ENCODE measurements at places on chromosomes 13 and 19.

DNA sequence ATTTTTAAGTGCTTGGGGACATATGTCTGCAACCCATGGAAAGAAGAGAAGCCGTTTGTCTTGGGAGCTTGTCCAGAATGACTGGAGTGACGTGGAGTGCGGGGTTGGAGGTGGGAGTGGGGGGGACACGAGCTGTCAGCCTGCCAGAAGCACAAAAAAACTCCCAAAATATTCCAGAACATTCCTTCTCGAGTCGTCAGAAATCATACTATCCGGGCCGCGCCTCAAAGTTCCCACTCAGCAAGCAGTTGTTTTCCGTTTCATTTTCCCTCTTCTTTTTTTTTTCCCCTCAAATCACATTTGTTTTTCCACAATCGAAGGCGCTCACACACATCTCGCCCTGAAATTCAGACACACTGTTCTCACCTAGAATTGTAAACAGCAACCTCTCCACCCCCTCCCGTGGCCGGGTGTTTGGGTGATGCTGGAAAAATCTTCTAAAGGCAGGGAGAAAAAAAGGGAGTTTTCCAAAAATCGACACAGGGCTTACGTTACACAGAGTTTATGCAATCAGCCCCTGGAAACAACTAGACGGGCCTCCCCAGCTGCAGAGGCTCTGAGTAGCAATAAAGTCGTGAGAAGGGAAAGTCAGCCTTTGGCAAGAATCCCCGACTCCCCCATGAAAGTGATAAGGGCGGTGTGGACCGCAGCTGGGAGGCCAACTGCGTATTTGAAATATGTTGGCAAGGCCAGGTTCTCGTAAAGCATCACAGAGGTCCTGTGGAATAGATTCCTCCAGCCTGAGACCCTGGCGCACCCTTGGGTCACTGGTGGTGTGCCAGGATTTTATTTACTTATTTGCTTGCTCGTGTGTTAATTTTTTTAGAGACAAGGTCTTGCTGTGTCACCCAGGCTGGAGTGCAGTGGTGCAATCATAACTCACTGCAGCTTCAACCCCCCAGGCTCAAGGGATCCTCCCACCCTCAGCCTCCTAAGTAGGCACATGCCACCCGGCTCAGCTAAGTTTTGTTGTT, 31.2 kb upstream of the KLF2 start:
- no peak for DNase-seq

GRCh38 chr19:46922465-46922864, 61.7 kb downstream of the ARHGAP35 start:
- DNase-seq, result no peak

GRCh38 chr13:37657134-37657533, 58.6 kb upstream of the POSTN start:
- DNase-seq, result no peak

GRCh38 chr19:38478273-38478971, 44.9 kb downstream of the RYR1 start:
- no peak for DNase-seq

DNA sequence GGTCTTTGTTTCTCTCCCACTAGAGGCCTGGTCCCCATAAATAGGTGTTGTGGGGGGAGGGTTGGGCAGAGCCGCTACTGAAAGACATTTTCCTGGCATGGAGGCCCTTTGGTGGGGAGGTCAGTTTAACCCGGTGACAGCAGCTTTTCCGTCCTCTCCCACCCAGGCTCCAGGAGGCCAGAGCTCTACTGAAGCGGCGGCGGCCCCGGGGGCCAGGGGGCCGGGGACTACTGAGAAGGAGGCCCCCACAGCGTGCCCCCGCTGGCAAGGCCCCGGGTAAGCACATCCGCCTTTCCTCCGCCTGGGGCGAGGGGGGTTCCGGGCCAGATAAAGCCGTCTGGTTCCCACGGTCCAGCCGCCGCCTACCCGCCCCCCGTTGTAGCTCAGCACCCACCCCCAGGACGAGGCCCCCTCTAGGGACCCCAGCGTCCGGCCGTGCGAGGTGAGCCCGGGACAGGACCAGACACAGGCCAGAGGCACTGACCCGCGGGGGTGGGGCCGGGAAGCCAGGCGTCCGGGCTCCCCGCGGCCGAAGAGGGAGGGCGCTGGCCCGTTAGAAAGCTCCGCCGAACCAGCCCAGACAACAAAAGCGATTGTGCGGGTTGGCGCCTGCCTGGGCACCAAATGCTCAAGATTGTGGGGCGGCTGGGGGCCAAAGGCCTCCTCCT, 1.1 kb upstream of the LTBP4 start:
- DNase-seq, result no peak

GRCh38 chr13:25988661-25989060, 63.2 kb downstream of the SHISA2 start:
- DNase-seq, result no peak
